GM12878 (cell line): ENCODE measurements at places on chromosomes 13 and 19. TPM values are rescaled to one million over a fixed set of nuclear protein-coding genes. Genes with fewer than 3 reads are reported as not detected.

DNA sequence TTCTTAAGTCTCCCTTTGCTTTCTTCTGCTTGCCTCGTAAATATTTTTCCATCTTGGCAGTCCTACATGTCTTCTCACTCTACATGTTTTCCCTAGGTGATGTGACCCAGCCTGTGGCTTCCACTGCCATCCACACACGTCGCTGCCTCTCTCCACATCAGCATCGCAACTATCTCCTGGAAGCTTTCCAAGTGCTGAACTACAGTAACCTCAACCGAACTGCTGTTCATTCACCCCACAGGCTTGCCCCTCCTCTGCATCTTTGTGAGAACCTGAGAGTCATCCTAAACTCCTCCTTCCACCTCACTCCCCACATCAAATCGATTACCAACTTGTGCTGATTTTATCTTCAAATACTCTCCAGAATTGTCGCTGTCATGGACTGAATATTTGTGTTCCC lies 41.2 kb upstream of the USPL1 start:
- no peak overlapping the region for H3K4me3 ChIP-seq
- peaks cover 2% of the 10 kb centered on the region; the same call in 1 of the 2 replicates for H3K27me3 ChIP-seq
- H3K36me3 ChIP-seq: no peaks in the 10 kb centered on the region
- peaks cover 18% of the 10 kb centered on the region; the same call in 1 of the 2 replicates for H3K4me1 ChIP-seq

DNA sequence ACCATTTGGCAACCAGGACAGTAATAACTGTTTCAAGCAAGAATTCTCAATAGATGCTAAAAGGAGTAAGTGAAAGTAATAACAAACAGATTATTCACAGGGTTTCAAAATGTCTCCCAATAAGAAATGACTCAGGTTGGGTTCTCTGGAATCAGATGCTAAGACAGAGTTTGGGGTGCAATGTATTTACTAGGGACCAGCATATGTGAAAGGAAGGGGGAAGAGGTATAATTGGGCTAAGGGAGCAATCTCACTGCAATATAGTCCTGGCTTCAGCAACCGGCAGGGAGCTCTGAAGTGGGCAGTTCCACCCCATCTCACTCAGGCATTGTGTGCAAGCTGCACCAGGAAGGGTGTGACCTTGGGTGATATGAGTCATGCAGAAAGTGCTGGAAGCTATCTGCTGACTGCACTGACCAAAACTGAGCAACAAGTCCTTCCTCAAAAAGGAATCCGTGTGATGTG lies 23.4 kb downstream of the ZDHHC20 start:
- peak; percentile 63 for DNase-seq
- H3K36me3 ChIP-seq: no peaks in the 10 kb centered on the region
- H3K27ac ChIP-seq: peak overlapping the region; percentile 50
- peak overlapping the region; percentile 46; the same call in 1 of the 2 replicates for H3K4me3 ChIP-seq
- H3K4me1 ChIP-seq: peaks cover 18% of the 10 kb centered on the region
- H3K27me3 ChIP-seq: no peaks in the 10 kb centered on the region

- H3K27me3 ChIP-seq: no peaks in the 10 kb centered on the region
- no peak overlapping the region; the same call in 1 of the 2 replicates for H3K27ac ChIP-seq
- no peak for DNase-seq
- H3K4me3 ChIP-seq: peak overlapping the region; percentile 98; the same call in 1 of the 2 replicates
Measured at GRCh38 chr19:4868286-4868834, 893 bp upstream of the PLIN3 start.

- no peak for DNase-seq
- H3K27me3 ChIP-seq: no peaks in the 10 kb centered on the region
- no peaks in the 10 kb centered on the region for H3K36me3 ChIP-seq
- no peak overlapping the region for H3K4me3 ChIP-seq
Measured at GRCh38 chr19:20080656-20081055, 2.9 kb downstream of the ZNF90 start.

POLR2E gene
- total RNA-seq: 243 and 250 TPM in 2 replicates
